Skeletal muscle tissue (tissue), 5 donors: ENCODE measurements at places on chromosomes 3 and 15. TPM values are rescaled to one million over a fixed set of nuclear protein-coding genes. Genes with fewer than 3 reads are reported as not detected.

ROBO1 gene
- total RNA-seq = 20.4 TPM

CYP8B1 gene
- not detected for total RNA-seq

B3GALNT1 gene
- total RNA-seq = 18.8 TPM

ADCY5 gene
- 6.8 TPM for total RNA-seq

ZNF654 gene
- total RNA-seq = 12.5 TPM

SNX22 gene
- total RNA-seq = 1.0 TPM

TMEM207 gene
- not detected for total RNA-seq

TMC3 gene
- not detected for total RNA-seq

PTH1R gene
- total RNA-seq = 9.4 TPM

MRAS gene
- total RNA-seq = 28.7 TPM

RTP1 gene
- not detected for total RNA-seq

SRGAP3 gene
- total RNA-seq = 15.7 TPM

GPR62 gene
- total RNA-seq = 0.52 TPM

TRIM59 gene
- total RNA-seq = 6.3 TPM

CFAP20DC gene
- total RNA-seq = 1.6 TPM

EPHB3 gene
- total RNA-seq = 27.7 TPM

IL5RA gene
- total RNA-seq = not detected
